ENCODE measurements at places on chromosomes 12 and 14.

DNA sequence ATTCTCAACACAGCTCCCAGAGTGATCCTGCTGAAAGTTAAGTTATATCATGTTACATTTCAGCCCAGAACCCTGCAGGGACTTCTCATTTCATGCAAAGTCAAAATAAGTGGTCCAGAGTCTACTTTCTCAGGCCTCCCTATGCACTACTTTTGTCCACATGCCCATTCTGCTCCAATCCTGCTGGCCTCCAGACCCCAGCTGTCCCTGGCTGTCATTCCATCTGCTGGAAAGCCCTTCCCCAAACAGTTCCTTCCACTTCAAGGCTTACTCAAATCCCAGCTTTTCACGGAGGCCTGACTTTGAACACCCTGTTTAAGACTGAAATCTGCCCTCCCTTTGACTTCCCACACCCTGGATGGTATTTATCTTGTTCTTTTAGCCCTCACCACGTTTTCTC is 109.8 kb upstream of the DNM1L start:
- no peak for DNase-seq

DNA sequence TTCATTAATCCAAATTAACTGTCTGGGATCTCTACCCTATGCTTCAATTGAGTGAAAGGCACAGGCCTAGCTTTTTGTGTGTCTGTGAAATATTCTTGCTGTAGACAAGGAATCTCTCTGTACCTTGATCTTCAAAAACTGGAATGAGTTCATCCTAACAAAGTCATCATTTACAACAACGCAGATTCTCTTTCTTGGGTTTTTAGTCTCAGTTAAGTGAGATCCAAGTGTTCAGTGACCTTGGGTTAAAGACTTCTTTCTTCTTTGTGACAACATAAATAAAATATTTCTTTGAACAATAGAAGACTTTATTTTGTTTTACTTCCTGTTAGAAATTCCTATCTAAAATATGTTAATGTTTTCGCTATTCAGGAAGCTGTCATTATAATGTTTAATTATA is 192.2 kb upstream of the LMNTD1 start:
- DNase-seq: no peak

DNA sequence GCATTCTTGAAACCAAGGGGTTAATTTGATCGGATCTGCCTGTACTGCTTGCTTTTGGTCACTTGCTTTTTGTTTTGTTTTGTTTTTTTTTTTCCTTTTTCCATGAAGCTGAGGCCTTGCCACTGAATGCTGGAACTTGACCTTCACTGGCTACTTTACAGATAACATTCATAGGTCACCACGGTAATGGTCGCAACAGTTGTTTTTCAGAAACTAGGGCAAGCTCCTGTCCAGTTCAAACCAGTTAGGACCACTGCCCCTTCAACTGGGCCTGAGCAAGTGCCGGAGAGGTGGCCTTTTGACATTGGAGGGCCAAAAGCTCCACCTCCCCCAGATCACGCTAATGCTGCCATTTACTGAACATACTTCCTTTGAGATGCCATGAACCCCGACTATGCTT is 147.6 kb downstream of the FOXN3 start:
- DNase-seq: no peak

DNA sequence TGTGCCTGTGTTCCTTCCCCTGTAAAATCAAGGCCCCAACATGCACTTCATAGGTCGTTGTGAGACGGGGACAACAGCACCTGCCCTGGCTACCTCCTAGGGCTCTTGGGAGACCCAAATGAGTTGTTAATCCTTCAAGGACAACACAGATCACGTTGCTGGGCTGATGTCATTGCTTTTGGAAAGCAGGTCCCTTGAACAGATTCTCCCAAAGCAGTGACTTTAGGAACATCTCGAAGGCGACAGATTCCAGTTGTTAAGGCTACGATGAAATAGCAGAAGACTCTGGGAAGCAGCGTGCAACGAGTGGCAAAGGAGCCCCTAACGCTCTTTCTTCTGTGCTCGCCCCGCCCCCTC is 26.2 kb upstream of the MAP1LC3B2 start:
- DNase-seq: no peak

- DNase-seq: no peak
These were observed 553 bp downstream of the TRIM9 start for GRCh38 chr14:51094282-51094821.

GRCh38 chr14:100178691-100179090 is 19.2 kb upstream of the DEGS2 start:
- DNase-seq: no peak

GRCh38 chr14:32698831-32699230 is 239.8 kb upstream of the NPAS3 start:
- DNase-seq: no peak
